Retinal pigment epithelial cell (primary cell): ENCODE measurements at places on chromosomes 2 and 18.
A peak's percentile ranks its signal among the peaks of the same experiment; 100 is the strongest.

DNA sequence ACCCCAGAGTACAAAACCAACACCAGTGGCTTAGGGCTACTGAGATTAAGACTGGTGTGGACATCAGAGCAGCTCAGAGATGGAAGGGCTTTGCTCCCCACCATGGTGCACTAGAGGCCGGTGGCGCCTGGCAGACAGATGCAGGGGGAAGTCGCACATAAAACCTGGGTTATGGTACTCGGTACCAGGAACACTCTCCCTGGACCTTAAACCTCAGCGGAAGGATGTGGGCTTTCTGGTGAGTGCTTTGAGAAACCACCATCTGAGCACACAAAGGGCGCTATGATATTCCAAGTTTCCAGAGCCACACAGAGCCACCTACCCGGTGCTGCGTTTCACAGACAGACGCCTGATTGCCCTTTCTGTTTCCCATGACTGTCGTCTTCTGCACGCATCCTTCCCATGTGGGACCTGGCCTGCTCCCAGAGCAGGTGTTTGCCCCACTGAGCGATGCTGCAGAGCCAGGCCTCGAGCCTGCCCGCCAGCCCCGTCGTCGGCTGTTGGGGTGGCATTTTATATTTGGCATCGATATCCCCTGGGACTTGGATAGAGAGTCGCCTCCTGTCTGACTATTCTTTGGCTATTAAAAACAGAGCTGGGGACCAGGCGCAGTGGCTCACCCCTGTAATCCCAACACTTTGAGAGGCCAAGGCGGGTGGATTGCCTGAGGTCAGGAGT is 89.5 kb upstream of the ODC1 start:
- DNase-seq = no peak

DNA sequence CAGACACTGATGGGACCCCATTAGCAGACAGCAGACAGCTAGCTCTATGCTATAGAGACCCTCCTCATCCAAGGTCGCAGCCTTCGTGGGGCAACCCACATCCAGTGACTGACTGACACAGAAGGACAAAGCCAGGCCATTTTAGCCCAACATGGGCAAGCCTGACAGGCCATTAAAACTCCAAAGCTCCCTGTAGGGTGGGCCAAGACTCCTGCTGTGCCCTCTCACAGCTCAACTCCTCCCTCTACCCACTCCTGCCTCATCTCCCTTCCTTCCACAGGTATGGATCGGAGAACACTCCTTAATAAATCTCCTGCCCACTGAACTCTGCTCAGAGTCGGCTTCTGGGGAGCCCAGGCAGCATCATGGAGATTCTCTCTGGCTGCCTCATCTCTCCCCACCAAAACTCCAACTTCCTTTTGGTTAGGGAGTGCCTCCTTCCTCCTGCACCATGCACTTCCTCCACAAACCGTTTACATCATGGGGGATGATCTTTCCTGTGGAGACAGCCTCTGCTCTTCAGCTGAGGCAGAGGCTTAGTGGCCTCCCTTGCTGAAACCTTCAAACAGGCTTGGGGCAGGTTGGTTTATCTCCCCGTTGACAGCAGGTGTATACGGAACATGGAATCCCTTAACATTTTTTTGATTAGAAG is 86.5 kb downstream of the ACTR3 start:
- no peak for DNase-seq

- no peak for DNase-seq
Observed at GRCh38 chr2:149084924-149085795, 46.7 kb downstream of the LYPD6B start.

GRCh38 chr2:157936406-157936805 is 60.3 kb upstream of the ACVR1 start:
- no peak for DNase-seq

- DNase-seq = no peak
Observed at GRCh38 chr2:188902901-188903491, 71.2 kb upstream of the COL3A1 start.

- DNase-seq = no peak
Observed at GRCh38 chr2:27790796-27791195, 19.3 kb downstream of the MRPL33 start.

DNA sequence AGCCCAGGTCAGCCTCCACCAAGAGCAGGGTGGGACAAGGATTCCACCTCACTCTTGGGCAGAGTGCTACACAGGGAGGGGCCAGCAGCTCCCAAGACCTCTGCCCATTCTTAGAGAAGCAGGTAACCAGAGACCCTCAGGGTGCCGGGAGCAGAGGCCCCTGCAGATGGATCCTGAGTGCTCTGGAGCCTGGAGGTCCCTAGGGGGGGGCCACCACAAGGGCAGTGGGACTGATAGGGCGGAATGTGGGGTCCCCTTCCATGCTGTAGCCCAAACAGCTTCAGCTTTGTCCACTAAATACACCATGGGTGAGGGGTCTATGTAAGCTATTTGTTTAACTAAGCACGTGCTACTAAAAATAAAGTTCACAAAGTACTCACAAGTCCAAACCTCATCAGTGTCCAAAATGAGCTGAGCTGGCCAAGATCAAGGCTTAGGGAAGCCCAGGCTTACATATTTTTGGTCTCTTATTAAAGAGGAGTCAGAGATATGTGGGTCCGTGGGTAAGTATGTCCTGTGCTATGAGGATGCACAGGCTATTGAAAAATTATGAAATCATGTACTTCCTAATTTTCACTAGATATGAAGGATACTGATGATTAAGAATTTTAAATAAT is 21.5 kb upstream of the GPC1 start:
- DNase-seq = no peak

- DNase-seq = no peak
Observed at GRCh38 chr2:216837740-216838139, 22.1 kb downstream of the TNP1 start.

DNA sequence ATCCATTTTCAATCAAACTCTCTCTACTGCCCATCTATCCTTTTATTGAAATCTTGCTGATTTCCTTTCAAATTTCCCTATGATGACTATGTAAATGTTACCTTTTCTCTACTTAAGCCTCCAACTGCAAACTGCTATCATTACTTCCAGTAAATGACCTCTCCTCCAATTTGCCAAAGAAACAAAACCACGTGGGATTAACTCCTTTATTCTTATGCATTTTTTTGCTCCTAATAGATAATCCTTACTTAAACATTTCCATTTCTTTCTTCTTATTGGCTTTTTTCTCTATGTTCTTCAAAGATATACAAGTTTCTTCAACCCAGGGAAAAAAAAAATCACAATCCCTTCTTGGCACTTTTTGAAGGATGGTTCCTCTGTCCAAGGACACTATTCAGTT is 61.2 kb downstream of the CCDC88A start:
- DNase-seq = no peak

DNA sequence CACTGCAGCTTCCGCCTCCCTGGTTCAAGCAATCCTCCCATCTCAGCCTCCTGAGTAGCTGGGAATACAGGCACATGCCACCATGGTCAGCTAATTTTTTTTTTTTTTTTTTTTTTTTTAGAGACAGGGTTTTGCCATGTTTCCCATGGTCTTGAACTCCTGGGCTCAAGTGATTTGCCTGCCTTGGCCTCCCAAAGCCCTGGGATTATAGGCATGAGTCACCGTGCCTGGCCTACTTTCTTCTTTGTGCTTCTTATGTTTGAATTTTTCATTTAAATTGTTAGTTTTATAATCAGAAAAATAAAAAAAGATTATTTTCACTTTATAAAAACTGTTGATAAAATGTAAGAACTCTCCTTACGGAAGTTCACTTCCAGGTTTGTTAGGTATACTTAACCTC is 101.5 kb upstream of the LPIN2 start:
- DNase-seq = peak; percentile 80

- DNase-seq = no peak
Observed at GRCh38 chr2:183892315-183892941, 705.9 kb upstream of the ZNF804A start.

- no peak for DNase-seq
Observed at GRCh38 chr2:221312634-221313033, 259.5 kb downstream of the EPHA4 start.

GRCh38 chr2:28633204-28633603 is 118.4 kb upstream of the PPP1CB start:
- DNase-seq = no peak

- no peak for DNase-seq
Observed at GRCh38 chr18:50820901-50821520, 1.2 kb upstream of the MRO start.

DNA sequence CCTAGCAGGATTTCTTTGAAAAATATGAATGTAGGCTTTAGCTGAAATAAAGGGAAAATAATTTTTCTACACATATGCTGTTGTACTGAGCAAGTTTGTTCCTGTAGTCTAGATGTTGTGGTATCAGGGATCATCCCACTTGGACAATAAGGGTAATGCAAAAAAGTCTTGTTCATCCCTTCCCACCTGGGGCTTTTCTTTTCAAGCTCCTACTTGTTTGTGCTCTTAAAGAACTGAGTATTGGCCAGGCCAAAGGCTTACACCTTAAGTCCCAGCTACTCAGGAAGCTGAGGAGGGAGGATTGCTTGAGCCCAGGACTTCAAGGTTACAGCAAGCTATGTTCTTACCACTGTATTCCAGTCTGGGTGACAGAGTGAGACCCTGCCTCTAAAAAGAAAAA is 35.5 kb downstream of the ZC3H6 start:
- DNase-seq = no peak

DNA sequence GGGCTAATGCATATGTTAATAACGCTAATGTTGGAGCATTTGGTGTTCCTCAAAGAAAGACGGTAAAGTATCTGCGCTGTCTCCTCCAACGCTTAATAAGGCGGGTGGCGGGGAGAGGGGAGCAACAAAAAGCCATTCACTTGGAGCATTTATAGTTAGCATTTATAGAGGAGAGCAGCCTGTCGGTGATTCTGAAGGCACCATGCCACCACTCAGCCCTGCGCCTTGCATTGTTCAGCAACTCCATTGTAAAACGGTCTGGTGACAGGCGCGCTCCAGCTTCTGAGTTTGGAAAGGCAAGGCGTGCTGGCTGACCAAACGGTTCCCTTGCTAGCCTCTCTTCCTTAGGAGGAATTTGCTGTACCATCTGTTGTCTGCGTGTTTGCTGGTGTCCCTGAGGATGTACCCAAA is 83.9 kb downstream of the LYPD1 start:
- no peak for DNase-seq

- no peak for DNase-seq
Observed at GRCh38 chr2:20381457-20381856, 30.8 kb upstream of the PUM2 start.

DNA sequence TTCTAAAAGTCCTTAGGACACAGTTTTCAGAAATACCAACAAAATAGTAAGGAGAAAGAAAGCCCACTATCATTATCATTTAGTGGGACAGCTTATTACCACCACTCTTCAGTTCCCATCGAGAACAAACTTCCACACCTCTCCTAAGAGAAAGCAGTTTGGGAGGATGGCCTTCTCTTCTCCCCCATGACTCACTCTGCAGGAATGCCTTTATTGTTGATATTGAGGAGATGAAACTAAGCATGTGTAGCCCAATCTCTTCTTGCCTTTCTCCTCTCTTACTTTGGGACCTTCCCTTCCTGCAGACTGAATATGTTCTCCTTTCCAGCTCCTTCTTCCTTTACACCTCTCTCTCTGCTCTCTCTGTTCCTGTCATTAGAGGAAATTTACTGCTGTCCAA is 30.0 kb upstream of the ERMN start:
- no peak for DNase-seq

- DNase-seq = no peak
Observed at GRCh38 chr18:46046688-46047087, 25.4 kb downstream of the PSTPIP2 start.

DNA sequence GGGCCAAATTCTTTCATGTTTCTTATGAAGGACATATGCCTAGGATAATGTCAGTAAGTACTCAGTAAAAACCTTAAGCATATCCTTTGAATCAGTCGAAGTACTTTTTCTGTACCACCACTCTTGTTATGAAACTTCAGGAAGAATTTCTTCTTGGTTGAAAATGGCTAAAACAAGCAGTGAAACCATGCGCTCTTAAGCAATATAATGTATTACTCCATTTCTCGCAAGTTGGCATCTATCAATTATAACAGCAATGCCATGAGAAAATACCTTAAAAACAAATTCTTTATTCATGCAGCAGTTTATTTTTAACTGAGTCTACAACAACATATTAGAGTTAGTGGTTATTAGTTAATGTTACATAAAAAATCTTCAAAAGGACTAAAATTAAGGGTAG is 41.0 kb downstream of the SLC66A3 start:
- DNase-seq = no peak

- DNase-seq = no peak
Observed at GRCh38 chr2:154226931-154227330, 355.2 kb downstream of the GALNT13 start.

GRCh38 chr2:117126656-117127055 is 687.8 kb upstream of the DDX18 start:
- DNase-seq = peak; percentile 55

DNA sequence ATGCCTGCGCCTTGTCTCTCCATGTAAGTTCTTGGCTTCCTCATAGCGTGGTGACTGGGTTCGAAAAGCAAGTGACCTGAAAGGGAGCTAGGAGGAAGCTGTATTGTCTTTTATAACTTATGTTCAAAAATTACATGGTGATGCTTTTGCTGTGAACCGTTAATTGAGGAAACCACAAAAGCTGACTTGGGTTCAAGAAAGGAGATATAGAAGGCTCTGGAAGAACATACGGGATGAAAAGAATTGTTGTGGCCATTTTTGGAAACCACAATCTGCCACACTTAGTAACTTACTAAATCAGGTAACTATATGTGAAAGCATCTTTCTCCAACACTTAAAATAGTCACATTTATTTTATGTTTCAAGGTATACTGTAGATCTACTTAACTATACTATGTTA is 177.0 kb upstream of the RBMS1 start:
- DNase-seq = no peak
